ENCODE measurements at places on chromosomes 6 and 20.

DNA sequence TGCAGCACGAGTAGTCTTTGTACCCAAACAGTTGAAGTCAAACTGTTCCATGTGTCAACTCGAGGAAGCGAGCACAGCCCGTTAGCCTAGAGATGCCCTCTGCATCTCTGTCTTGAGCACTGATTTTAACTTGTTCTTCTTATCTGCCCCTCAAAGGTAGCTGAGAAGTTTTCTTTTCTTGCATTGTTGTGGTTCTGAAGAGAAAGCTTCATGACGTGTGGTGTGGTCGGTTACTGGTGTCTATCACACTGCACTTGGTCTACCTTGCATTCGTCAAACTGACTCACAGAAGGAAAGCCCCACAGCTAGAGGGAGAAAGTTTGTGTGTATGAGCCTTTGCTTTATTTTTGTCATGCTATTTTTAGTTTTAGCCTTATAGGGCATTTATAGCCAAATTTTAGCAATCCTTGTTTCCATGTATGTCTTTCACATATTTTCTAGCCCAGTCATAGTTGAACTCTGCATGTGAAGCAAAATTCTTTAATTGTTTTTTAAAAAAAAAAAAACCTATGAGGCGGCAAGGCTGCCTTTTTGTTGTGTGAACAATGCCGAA lies 115.1 kb downstream of the JAG1 start:
- DNase-seq, result peak; percentile 31

- DNase-seq, result no peak
Measured at GRCh38 chr6:34331371-34332050, 61.0 kb downstream of the NUDT3 start.

DNA sequence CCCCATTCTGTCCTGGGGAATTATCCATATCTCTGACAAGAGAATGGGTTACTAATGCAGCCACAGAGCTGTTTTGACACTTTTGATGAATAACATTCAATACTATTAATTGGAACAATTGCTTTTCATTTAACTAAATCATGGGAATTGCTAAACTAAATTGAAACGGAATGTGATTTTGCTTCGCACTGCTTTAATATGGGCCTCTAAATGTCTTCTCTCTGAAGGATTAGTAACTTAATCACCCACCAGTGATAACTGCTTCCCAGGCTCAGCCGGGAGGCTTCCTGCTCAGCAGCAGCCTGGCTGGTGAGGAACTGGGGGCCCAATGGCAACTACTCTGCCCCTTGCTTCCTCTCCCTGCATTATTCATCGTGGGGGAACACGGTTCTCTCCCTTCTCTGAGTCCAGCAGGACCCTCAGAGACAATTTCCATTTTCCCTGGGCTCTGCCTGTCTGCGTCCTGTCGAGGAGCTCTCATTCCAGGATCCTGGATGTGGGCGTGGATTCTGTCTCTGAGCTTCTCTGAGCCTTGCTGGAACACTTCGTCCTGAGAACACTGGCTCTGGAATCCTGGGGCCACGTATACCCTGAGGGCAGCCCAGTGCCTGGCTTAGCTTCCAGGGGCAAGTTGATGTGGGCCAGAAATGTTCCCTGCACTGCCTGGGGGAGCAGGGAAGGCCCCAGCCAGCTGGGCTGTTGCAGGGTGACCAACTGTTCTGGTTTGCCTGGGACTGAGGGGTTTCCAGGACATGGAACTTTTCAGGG lies 308.9 kb downstream of the DHX35 start:
- DNase-seq, result no peak

DNA sequence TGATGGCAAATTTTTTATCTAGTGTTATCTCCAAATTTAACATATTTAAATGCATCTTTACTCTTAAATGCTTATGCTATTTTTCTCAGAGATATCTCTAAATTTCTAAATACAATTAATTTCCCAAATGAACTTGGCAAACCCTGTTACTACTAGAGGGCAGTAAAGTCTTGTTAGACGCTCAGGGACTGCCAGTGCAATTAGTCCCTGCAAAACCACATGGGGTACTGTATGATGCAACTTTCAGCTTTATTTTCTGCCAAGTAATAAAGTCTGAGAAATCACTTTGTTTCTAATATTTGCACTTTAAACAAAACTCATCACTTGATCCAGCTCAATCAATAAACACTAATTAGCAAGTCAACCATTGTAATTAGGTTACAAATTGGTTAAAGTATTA lies 76.0 kb upstream of the ADGRB3 start:
- no peak for DNase-seq

DNA sequence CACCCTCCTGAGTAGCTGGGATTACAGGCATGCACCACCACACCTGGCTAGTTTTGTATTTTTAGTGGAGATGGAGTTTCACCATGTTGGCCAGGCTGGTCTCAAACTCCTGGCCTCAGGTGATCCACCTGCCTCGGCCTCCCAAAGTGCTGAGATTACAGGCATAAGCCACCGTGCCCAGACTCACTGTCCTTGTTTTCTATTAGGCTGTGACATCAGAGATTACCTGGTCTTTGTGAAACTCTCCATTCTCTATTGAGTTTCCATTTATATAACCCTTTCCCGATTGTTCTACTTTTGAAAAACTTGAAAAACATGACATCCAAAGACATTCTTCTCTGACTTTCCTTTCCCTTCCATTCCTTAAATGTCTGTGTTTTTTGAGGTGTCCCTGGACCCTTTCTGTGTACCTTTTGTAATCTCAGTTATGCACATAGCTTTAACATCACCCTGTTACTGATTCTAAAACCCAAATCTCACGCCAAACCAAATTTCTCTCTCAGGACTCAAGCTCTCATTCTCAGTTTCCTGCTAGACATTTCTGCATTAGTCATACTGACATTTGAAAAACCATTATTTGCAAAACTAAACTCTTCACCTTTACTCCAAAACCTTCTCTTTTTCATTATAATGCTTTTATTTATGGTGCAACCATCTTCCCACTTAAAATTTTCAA lies 137.0 kb downstream of the KHDC1L start:
- no peak for DNase-seq

DNA sequence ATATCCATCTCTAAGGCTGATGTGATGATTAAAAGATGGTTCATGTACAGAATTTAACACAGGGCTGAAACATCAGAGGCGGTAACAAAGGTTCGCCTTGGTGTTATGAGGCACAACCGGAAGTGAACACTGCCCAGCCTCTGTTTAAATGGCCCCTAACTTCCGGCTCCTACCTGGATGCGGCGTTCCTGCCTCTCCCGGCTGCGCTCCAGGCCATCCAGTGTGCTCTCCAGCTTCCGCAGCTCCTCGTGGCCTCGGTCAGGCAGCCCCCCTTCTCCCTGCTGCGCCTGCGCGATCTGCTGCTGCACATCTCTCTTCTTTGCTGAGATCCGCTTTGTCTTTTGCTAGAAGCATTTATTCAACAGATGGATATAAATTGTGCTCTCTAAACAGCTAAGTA lies 195.3 kb downstream of the SYNE1 start:
- DNase-seq, result no peak

- DNase-seq, result no peak
Measured at GRCh38 chr6:93036835-93037234, 382.5 kb downstream of the EPHA7 start.

- no peak for DNase-seq
Measured at GRCh38 chr6:21355638-21356037, 237.9 kb upstream of the SOX4 start.

GRCh38 chr20:50191065-50191543 lies 474 bp downstream of the CEBPB start:
- peak; percentile 24 for DNase-seq

DNA sequence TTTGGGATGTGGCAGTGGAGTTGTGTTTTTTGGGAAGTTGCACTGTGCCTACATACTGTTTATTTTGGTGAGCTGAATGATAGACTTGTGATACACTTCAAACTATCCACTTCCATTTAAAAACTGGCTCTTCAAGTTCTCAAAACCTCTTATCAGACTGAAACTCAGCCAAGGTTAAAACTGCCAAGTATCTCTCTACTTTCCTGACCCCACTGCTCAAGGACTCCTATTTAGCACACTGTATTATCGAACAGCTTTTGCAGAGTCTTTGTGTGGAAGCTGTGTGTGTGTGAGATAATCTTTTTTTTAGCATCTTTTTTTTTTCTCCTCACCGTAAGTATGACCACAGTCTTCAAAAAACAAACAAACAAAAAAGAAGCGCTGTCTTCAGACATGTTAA lies 21.1 kb downstream of the STX11 start:
- no peak for DNase-seq

DNA sequence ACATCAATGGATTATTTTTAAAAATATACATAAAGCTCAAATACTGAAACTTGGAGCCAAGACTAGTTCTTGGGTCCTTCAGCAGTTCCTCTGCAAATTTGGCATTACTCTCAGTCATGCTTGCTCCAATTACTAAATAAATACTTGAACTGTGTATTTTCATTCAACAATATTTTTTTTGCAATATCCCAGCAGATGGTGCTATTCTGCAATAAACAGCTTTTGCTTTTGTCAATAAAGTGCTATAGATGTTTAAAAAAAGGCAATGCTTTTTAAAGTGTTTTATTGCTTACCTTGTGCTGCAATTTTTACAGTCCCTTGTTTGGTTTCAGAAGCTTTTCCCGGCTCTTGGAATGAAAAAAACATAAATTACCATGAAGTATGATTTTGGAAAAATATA lies 243.4 kb downstream of the TRDN start:
- DNase-seq, result no peak

DNA sequence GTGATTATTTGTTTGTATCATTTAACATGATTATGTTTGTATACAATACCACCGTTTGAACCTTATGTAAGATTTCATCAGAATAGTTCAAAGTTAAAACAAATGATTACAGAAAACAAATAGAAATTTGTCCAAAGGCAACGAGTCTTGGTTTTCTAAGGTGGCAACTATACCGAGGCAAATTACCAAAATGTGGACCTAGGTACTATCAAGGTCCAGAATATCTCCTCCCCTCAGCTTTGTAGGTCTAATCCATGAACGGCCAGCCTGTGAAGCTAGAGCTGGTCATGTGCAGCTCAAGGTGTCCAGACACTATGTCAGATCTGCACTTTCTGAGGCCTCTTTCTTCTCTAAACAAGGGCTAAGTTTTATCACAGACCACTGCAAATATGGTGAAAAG lies 151.7 kb upstream of the BEND3 start:
- DNase-seq, result no peak

GRCh38 chr6:87628881-87629280 lies 38.9 kb downstream of the ORC3 start:
- DNase-seq, result no peak

- DNase-seq, result no peak
Measured at GRCh38 chr20:20251317-20251716, 116.6 kb upstream of the INSM1 start.

DNA sequence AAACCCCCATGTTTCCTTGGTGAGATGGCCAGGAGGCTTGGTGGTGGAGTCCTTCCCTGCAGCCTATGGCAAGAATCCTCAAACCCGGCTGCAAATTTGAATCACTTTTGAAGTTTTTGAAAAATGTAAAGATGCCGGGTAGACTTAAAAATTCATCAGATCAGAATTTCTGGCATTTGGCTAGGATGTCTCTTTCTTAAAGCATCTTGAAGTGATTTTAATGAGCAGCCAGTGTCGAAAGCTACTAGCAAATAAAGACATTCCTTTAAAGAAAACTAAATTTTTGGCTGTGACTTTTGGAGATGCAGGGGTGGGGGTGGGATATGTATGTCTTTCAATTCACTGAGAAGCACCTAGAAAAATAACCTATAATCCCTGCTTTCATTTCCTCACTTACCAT lies 25.6 kb upstream of the NOX3 start:
- no peak for DNase-seq

All from central memory CD8-positive, alpha-beta T cell (primary cell).